ENCODE measurements at places on chromosomes 16 and 17.
A peak's percentile ranks its signal among the peaks of the same experiment; 100 is the strongest.

DNA sequence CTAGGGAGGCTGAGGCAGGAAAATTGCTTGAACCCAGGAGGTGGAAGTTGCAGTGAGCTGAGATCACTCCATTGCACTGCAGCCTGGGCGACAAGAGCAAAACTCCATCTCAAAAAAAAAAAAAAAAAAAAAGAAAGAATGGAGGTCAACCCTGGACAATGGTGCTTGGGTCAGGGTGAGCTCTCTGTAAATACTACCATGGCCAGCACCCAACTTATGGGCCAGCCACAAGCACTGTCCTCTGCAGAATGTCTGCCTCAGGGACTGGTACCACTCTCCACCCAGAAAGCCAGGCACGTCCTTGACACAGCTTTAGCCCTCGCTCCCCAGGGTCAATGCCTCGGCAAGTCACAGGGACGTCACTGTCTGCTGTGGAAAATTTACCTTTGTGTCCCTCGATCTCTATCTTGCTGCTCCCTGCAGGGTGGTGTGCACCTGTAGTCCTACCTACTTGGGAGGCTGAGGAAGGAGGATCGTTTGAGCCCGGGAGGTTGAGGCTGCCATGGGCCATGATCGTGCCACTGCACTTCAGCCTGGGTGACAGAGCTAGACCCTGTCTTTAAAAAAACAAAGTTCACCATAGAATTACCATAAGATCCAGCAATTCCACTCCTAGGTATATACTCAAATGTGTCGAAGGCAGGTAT, 123.3 kb downstream of the IRX3 start:
- DNase-seq, result no peak

DNA sequence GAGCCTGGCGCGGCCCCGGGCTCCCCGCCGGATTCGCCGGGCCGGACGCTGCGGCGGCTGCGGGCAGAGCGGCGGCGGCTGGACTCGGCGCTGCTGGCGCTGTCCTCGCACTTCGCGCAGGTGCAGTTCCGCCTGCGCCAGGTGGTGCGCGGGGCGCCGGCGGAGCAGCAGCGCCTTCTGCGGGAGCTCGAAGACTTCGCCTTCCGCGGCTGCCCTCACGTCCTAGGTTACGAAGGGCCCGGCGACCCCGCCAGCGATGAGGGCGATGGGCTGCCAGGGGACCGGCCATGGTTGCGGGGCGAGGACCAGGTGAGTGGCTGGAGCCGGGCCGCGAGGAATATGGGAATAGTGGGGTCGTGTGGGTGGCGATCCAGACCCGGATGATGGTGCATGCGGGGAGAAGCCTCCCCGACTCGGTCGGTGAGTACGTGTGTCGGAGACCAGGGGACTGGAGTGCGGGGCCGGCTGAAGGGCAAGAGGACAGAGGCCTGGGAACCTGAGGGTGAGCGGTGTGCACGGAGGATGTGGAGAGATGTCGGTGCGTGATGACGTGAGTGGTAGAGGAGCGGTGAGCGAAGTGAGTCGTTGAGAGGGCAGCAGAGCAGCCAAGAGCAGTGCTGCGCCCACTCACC, 517 bp downstream of the RUNDC1 start:
- peak; percentile 59 for DNase-seq

- DNase-seq, result peak; percentile 87
Measured at GRCh38 chr16:21301168-21301894, 23.2 kb upstream of the CRYM start.

GRCh38 chr17:44314869-44315661, 6.7 kb downstream of the RUNDC3A start:
- no peak for DNase-seq

DNA sequence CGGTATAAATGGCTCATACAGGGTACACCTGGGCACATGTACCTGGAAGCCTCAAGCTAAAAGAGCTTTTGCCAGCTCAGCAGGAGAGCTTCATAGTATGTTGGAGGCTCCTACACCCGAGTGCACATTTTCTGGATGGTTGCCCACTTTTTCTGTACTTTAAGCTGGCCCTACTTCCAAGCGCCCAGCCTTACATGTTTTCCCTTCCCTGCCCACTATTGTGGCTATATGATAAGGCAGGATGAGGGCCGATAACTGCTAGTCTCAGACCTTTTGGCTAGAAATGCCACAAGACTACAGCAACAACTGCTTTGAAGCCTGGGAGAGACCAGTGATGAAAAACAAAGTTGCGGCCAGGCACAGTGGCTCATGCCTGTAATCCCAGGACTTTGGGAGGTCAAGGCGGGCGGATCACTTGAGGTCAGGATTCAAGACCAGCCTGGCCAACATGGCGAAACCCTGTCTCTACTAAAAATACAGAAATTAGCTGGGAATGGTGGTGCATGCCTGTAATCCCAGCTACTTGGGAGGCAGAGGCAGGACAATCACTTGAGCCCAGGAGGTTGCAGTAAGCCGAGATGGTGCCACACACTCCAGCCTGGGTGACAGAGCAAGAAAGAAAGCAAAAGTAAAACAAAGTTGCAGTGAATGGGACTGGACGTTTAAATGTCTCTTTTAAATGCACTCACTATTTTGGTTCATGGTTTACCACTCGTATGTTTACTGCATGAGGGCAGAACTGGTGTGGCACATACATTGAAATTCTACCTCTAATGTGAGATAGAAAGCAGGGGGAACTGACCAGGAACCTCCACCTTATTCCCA, 14.2 kb upstream of the MARCHF10 start:
- peak; percentile 56 for DNase-seq

DNA sequence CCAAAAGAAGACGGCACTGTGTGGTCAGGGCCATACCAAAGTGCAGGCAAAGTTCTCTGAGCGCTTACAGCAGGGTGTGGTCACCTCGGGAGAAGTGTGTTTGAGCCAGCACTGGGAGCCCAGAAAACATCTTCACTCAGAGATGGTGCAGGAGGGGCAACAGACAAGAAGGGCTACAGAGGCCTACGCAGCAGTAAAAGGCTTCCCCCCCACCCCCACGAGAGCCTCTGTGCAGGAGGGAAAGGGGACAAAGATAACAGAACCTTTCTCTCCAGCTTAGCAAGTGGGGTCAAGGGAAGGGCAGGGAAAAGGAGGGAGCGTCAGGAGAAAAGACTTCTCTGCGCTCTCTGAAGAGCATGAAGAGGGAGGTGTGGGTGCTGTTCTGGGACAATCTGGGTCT, 2.8 kb downstream of the VAT1 start:
- DNase-seq, result peak; percentile 69

DNA sequence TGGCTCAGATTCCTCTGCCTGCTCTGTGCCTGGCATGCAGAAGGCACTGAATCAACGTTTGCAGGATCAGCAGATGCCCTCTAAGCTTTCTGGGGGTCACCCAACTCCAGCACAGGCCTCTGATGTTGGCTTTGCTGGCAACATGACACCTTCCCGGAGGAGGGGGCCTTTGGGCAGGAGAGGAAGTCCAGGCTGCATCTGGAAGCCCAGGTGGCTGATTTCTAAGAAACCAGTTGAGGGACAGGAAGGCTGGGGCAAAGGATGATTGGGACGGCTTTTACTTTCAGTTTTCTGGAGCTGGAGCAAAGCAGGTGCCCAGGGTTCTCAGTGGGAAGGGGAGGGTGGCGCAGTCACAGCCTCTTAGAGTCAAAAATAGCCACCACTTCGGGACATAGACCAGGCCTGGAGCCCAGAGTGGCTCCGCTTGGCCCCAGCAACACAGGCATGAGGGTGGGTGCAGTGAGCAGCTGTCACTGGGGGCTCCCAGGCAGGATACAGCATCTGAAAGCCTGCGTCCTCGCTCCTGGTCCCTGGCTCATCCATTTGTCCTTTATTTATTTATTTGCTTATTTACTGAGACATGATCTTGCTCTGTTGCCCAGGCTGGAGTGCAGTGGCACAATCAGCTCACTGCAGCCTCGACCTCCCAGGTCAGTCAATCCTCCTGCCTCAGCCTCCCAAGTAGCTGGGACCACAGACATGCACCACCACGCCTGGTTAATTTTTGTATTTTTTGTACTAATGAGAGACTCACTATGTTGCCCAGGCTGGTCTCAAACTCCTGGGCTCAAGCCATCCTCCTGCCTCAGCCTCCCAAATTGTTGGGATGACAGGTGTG, 15.1 kb downstream of the SOCS1 start:
- DNase-seq, result peak; percentile 69

DNA sequence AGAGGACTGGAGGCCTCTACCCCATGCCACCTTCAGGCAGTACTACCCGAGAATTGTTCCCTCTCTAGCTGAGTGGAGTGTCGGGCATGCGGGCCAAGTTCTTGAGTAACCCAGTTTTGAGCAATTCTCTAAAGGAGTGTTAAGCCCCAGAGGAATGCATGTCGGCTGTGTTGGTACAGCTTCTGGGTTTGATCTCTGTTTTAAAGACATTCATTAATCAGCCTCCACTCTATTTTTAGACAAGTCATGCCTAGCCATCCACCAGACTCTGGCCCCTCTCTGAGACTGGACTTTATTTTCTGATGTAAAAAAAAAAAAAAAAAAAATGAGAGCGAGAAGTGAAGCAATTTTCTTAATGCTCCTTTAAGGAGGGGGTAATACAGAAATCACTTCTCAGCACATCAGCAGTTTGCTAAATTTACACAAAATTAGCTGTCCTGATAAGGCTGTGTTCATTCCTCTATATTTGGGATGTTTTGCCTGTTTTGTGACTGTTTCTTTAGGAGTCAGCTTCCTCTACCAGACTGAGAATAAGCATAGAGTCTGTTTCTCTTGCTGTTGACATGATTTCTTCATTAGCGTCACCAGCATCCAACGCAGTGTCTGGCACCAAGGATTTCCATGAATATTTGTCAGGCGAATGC, 88.7 kb downstream of the AXIN2 start:
- DNase-seq, result no peak

GRCh38 chr16:48479955-48480354, 94.7 kb upstream of the SIAH1 start:
- no peak for DNase-seq

DNA sequence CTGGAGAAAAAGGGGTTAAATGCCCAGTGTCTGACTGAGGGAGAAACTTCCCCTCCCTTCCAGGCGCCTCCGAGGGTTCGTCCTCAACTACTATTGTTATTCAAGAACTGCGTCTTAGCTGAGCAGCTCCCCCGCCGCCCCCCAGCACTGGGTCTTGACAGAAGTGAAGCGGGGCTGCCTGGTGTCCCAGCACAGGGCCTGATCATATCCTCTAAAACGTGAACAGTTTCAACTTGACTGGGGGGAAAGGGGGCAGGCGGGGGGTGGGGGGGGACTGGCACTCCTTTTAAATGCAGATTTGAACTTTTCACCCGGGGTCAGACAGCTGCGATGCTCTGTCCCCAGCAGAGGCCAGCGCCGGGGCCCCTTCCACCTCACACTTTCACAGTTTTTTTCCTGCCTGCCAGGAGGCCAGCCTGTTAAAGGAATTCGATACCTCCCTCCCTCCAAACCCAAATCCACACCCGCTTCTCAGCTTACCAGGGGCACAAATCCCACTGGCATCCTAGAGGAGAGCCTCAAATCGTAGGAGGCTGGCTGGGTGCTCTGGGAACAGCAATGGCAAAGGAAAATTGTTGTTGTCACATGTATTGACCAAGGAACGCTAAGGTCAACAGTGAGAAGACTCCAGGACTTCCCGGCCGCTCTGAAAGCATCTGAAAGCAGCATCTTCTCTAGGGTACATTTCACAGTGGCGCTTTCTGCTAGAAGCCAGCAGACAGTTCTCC, 14.5 kb downstream of the ZFHX3 start:
- no peak for DNase-seq

GRCh38 chr17:20039037-20039436, 29.9 kb downstream of the SPECC1 start:
- no peak for DNase-seq

DNA sequence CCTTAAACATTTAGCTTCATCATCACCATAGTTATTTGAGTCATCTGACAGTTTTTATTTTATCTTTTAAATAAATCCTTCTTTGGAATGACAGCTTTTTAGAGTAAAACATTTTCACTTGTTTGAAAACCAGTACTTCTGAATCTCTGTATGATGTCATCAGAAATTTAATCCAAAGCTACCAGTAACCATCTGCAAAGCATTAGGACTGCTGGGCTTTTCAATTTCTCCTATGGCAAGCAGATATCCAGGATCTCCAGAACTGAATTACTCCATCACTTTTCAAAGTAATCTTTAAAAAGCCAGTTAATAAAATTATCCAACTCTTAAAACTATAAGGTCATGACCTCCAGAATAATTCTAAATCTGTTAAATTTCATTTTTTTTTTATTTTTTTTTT, 51.5 kb downstream of the CHCT1 start:
- no peak for DNase-seq

DNA sequence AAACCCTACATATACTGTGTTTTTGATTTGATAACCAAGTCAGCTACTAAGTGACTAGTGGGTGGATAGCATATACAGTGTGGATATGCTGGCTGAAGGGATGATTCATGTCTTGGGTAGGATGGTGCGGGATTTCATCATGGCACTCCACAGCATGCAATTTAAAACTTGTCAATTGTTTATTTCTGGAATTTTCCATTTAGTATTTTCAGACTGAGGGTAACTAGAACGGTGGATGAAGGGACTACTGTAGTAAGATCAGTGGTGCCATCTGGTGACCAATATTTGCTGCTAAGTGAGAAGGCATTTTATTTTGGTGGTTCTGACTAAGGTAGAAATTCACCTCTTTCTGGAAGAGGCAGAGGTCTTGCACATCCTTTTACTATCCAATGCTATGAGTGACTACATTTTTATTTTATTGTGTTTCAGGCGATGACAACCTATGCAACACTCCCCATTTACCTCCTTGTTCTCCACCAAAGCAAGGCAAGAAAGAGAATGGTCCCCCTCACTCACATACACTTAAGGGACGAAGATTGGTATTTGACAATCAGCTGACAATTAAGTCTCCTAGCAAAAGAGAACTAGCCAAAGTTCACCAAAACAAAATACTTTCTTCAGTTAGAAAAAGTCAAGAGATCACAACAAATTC, 3.1 kb downstream of the CDC6 start:
- peak; percentile 74 for DNase-seq

- peak; percentile 49 for DNase-seq
Measured at GRCh38 chr17:64638552-64639203, 23.4 kb downstream of the SMURF2 start.

- no peak for DNase-seq
Measured at GRCh38 chr16:62067981-62068380, 31.7 kb upstream of the CDH8 start.

DNA sequence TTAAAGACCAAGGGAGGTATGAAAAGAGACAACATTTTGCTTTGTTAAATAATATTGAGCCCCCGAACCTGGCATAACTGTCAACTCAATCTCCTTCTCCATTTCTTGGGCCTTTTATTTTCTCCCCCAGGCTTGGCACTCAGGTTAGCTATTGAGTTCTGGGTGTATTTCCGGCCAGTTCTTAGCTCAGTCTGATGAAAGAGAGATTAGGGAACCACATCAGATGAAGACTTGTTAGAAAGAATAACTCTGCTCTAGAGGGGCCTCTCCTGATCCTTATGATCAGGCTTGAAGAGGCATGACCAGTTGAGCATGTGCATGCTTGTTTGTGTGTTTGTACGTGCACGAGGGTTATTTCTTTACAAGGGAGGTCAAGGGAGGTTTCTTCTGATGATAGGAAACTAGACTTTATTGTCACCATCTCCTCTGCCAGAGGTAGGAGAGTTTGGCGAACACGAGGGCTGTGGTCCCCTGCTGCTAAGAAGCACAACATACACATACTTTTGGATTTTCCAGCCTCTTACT, 29.2 kb upstream of the HS3ST2 start:
- no peak for DNase-seq
